Fibroblast of lung (primary cell): ENCODE measurements at places on chromosomes 2 and 18.
A peak's percentile ranks its signal among the peaks of the same experiment; 100 is the strongest.

DNA sequence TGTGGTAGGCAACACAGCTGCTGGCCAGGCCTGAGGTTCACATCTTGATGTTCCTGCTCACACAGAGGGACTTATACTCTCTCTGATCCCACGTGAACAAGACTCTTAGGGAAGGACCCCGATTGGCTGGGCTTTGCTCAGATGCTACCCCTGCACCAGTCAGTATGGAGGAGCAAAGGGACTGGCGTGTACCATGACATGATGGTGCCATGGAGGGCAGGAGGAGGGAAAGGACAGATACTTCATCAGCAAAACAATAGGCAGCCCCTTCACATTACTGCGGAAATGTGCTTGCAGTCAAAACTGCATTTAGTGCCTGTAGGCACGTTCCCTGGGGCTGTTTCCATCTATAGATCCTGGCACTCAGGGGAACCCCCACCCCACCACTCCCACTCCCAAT is 42.7 kb downstream of the ZFP36L2 start:
- no peak overlapping the region for H3K4me3 ChIP-seq
- H3K27ac ChIP-seq = no peak overlapping the region
- no peak for DNase-seq

- no peaks in the 10 kb centered on the region for H3K36me3 ChIP-seq
- H3K27me3 ChIP-seq = no peaks in the 10 kb centered on the region
- H3K4me3 ChIP-seq = no peak overlapping the region
- H3K4me1 ChIP-seq = no peaks in the 10 kb centered on the region
- no peak overlapping the region for H3K27ac ChIP-seq
Observed at GRCh38 chr18:56565551-56566345, 72.6 kb downstream of the TXNL1 start.

DNA sequence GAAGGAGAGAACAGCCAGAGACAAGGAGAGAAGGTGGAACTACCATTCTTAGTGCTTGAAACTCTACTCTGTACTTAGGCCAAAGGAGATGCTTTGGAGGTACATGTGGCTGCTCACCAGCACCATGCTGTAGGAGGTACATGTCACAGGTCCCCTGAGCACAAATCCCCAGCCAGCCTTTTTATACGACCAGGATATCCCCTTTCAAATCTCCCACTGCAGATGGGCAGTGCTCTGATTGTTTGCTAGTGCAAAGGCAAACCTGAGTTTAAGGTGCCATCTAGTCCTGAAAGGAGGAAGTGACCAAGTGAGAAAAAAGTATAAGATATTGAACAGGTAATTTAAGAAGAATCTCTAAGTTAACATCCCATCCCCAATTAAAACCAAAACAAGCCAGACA is 17.1 kb upstream of the TTC21B start:
- H3K4me1 ChIP-seq = no peaks in the 10 kb centered on the region
- H3K4me3 ChIP-seq = no peak overlapping the region
- H3K27me3 ChIP-seq = no peaks in the 10 kb centered on the region
- no peak for DNase-seq

DNA sequence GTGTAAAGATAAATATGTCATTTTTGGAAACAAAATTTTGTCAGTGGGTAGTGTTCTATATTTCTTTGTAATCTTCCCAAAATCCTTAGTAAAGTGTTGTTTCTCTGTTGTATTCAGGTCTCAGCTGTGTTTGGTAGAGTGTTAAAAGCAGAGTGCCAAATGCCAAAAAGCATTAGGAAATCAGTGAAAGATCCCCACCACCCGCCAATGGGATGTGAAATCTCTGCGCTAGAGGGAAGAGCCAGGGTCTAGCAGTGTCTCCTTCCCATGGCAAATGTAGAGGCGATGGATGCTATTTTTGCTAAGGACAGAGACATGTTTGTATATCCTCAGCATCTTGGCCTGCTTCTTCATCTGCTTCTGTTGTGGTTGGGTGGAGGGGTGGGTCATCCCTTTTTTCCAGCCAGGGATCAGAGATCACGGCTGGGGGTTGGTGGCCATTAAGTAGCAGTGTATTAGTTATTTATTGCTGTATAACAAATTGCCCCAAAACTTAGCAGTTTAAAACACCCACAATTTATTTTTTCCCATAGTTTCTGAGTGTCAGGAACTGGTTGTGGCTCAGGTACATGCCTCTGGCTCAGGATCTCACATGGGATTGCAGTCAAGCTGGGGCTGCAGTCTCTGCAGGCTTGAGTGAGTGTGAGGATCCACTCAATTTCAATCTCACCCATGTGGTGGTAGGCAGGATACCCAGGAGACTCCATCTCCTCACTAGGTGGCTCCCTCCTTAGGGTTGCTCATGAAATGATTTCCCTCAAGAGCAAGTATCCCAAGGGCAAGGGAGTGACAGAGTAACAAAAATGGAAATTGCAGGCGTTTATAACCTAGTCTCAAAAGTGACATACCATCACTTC is 211.9 kb downstream of the MYCN start:
- H3K27me3 ChIP-seq = no peaks in the 10 kb centered on the region
- no peaks in the 10 kb centered on the region for H3K36me3 ChIP-seq
- DNase-seq = no peak
- H3K4me3 ChIP-seq = no peak overlapping the region

- H3K4me1 ChIP-seq = no peaks in the 10 kb centered on the region
- H3K36me3 ChIP-seq = no peaks in the 10 kb centered on the region
- no peak overlapping the region for H3K4me3 ChIP-seq
Observed at GRCh38 chr2:109065391-109065734, 63.6 kb upstream of the SH3RF3 start.

DNA sequence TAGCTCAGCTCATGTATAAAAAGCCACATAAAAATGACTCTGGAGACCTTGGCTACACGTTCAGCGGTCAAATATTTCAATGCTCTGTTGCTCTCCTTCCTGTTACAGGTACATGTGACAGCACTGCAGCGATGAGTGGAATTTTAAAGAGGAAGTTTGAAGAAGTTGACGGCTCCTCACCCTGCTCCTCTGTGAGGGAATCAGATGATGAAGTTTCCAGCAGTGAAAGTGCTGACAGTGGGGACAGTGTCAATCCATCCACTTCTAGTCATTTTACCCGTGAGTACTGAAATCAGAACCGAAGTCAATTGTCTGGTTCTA is 125.4 kb downstream of the CSRNP3 start:
- no peaks in the 10 kb centered on the region for H3K4me1 ChIP-seq
- H3K36me3 ChIP-seq = no peaks in the 10 kb centered on the region
- no peak overlapping the region for H3K4me3 ChIP-seq
- no peak overlapping the region for H3K27ac ChIP-seq

DNA sequence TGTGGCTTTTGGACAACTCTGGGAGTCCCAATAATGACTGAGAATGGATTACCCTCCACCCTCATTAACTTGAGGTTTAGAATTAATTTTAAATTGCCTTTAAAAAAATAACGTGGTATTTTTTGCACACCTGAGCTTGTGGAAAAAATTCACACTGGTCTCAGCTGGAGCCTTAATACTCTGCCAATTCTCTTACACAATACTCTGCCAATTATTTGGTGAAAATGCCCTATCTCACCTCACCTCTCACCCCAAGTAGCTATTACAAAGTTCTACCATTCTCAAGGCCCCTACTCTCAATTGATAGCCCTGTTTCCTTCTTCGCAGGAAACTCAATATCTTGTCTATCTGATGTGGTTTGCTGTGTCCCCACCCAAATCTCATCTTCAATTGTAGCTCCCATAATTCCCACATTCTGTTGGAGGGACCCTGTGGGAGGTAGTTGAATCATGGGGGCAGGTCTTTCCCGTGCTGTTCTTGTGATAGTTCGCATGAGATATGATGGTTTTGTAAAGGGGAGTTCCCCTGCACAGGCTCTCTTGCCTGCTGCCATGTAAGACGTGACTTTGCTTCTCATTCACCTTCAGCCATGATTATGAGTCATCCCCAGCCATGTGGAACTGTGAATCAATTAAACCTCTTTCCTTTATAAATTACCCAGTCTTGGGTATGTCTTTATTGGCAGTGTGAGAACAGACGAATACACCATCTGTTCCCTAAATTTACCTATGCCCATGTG is 27.4 kb upstream of the C2orf69 start:
- H3K4me1 ChIP-seq = no peaks in the 10 kb centered on the region
- no peak overlapping the region for H3K4me3 ChIP-seq
- no peaks in the 10 kb centered on the region for H3K27me3 ChIP-seq

GRCh38 chr18:22165603-22166068 is 3.8 kb upstream of the GATA6 start:
- no peak overlapping the region for H3K4me3 ChIP-seq
- H3K4me1 ChIP-seq = peaks cover 4% of the 10 kb centered on the region

- no peaks in the 10 kb centered on the region for H3K27me3 ChIP-seq
- no peak for DNase-seq
- H3K4me1 ChIP-seq = no peaks in the 10 kb centered on the region
- no peak overlapping the region for H3K4me3 ChIP-seq
Observed at GRCh38 chr2:223634238-223634637, 32.1 kb upstream of the SCG2 start.

DNA sequence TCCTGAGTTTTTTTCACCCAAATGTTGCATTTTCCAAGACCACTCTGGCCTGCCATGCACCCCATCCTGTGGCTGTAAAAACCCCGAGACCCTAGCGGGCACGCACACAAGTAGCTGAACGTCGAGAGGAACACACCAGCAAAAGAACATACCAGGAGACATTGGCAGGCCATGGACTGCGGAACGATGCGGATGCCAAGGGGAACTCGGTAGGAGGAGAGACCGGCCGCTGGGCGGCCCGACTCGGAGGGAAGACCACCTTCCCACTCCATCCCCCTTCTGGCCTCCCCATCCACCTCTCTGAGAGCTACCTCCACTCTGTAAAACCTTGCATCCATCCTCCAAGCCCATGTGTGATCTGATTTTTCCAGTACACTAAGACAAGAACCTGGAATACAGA is 105.5 kb upstream of the CELF4 start:
- no peaks in the 10 kb centered on the region for H3K27me3 ChIP-seq
- no peaks in the 10 kb centered on the region for H3K36me3 ChIP-seq
- no peaks in the 10 kb centered on the region for H3K4me1 ChIP-seq
- no peak overlapping the region for H3K4me3 ChIP-seq

GRCh38 chr2:112993831-112994230 is 11.4 kb upstream of the IL36A start:
- no peaks in the 10 kb centered on the region for H3K27me3 ChIP-seq
- DNase-seq = no peak
- H3K4me3 ChIP-seq = no peak overlapping the region
- H3K4me1 ChIP-seq = no peaks in the 10 kb centered on the region

DNA sequence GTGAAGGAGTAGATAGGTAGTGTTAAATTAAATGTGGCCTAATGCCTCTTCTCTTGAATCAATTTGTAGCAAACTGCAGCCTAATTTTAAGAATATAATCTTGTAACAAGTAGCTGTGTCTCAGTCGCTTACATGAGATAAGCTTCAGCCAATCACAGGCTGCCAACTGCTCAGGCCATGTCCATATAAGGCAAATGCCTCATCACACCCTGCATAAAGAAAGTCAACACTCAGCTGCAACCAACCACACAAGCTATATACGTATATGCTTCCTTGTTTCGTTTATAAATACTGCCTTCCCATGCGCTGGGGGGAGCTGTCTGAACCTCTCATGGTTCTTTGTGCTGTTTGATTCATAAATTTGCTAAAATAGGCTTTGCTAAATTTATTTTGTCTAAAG is 476.3 kb downstream of the TRIB2 start:
- no peaks in the 10 kb centered on the region for H3K36me3 ChIP-seq
- no peak overlapping the region for H3K27ac ChIP-seq
- peak; percentile 70 for DNase-seq
- H3K4me3 ChIP-seq = no peak overlapping the region
- no peaks in the 10 kb centered on the region for H3K4me1 ChIP-seq

GRCh38 chr18:23058746-23059415 is 76.4 kb upstream of the CABLES1 start:
- no peaks in the 10 kb centered on the region for H3K4me1 ChIP-seq
- H3K4me3 ChIP-seq = no peak overlapping the region
- no peak overlapping the region for H3K27ac ChIP-seq

GRCh38 chr2:110800611-110801402 is 68.4 kb downstream of the ACOXL start:
- H3K27ac ChIP-seq = no peak overlapping the region
- H3K4me3 ChIP-seq = no peak overlapping the region
- peaks cover 12% of the 10 kb centered on the region for H3K27me3 ChIP-seq
- no peaks in the 10 kb centered on the region for H3K4me1 ChIP-seq

GRCh38 chr2:56450772-56451171 is 267.0 kb downstream of the CCDC85A start:
- H3K27ac ChIP-seq = no peak overlapping the region
- no peak overlapping the region for H3K4me3 ChIP-seq
- no peaks in the 10 kb centered on the region for H3K4me1 ChIP-seq
- DNase-seq = no peak
- no peaks in the 10 kb centered on the region for H3K36me3 ChIP-seq
- no peaks in the 10 kb centered on the region for H3K27me3 ChIP-seq

DNA sequence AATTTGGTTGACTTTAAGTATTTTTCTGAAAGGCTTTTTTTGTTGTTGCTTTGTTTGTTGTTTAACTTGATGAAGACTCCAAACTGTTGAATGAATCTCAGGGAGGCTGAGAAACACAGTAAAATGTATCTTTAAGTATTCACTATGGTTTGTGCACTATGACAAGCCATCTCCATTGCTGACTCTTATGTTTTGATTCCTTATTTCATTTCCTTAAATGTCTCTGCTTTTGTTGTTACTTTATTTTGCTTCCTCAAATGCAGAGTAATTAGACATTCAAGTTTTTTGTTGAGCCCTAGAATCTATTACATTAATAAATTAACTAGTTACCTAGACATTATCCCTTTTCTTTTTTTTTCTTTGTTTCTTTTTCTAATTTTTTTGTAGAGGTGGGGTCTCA is 46.3 kb upstream of the SLC39A10 start:
- no peak for DNase-seq
- no peaks in the 10 kb centered on the region for H3K27me3 ChIP-seq
- H3K4me3 ChIP-seq = no peak overlapping the region
- no peaks in the 10 kb centered on the region for H3K36me3 ChIP-seq
- H3K4me1 ChIP-seq = peaks cover 6% of the 10 kb centered on the region
- no peak overlapping the region for H3K27ac ChIP-seq

GRCh38 chr2:86037141-86037794 is 68.4 kb downstream of the POLR1A start:
- peak; percentile 90 for DNase-seq
- H3K4me3 ChIP-seq = no peak overlapping the region
- H3K27me3 ChIP-seq = no peaks in the 10 kb centered on the region
- peaks cover 32% of the 10 kb centered on the region for H3K4me1 ChIP-seq
- H3K36me3 ChIP-seq = peaks cover 34% of the 10 kb centered on the region

- no peak overlapping the region for H3K4me3 ChIP-seq
- no peak overlapping the region for H3K27ac ChIP-seq
- no peaks in the 10 kb centered on the region for H3K36me3 ChIP-seq
- DNase-seq = no peak
Observed at GRCh38 chr2:30545875-30546274, 98.8 kb downstream of the LCLAT1 start.

GRCh38 chr18:50982802-50983179 is 15.0 kb downstream of the ELAC1 start:
- peak; percentile 46 for DNase-seq
- H3K36me3 ChIP-seq = no peaks in the 10 kb centered on the region
- H3K4me1 ChIP-seq = peaks cover 12% of the 10 kb centered on the region
- no peak overlapping the region for H3K4me3 ChIP-seq
